Activated CD8-positive, alpha-beta memory T cell treated with anti-CD3 and anti-CD28 coated beads for 48 hours (primary cell): ENCODE measurements at places on chromosomes 2 and 18.

GRCh38 chr2:204643326-204643725 is 98.1 kb downstream of the PARD3B start:
- no peak for DNase-seq

DNA sequence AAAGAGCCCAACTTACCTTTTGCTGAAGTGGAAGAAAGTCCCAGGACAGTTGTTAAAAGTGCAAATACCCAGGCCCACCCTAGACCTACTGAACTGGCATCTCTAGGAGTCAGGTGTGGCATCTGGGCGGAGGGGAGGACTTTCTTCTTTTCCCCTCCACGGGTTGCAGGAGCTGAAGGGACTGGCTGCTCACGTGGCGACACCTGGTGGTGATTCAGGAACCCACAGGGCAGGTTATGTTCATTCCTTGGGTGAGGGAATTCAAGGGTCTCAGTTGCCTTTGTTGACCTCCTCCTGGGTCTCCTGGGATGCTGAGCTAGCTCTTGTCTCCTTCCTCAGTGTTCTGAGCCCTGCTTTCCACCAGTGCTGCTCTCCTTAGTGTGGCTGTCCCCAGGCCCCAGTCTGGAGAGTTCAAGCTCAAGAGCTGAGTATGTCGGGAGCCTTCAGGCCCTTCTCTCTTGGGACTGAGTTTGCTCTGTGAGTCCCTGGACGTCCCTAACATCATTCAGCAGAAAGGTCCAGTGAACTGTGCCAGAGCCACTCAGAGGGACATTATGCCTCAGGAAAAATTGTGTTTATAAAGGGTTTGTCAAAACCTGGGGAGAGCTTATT is 56.9 kb downstream of the DYSF start:
- peak; percentile 45 for DNase-seq

GRCh38 chr2:74849228-74849892 is 15.4 kb downstream of the HK2 start:
- no peak for DNase-seq

GRCh38 chr2:233714121-233714520 is 1.4 kb downstream of the UGT1A5 start:
- no peak for DNase-seq

DNA sequence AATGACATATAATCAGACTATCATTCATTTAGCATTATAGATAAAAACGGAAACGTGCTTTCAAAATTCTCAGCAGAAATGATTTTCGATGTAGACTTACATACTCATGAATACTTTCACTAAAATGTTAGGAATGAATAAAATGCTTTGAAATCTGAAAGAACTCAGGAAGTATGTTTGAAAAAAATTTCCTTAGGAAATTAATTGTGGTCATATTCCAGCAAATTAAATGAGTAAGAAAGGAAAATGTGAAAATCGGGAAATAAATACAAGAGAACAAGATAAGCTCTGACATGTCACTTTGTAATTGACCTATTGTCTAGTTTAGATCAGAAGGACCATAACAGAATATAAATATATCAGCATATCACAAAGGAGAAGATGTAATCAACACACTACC is 981.0 kb upstream of the CDH2 start:
- DNase-seq = no peak

GRCh38 chr2:176652300-176653182 is 383.3 kb downstream of the MTX2 start:
- DNase-seq = no peak

DNA sequence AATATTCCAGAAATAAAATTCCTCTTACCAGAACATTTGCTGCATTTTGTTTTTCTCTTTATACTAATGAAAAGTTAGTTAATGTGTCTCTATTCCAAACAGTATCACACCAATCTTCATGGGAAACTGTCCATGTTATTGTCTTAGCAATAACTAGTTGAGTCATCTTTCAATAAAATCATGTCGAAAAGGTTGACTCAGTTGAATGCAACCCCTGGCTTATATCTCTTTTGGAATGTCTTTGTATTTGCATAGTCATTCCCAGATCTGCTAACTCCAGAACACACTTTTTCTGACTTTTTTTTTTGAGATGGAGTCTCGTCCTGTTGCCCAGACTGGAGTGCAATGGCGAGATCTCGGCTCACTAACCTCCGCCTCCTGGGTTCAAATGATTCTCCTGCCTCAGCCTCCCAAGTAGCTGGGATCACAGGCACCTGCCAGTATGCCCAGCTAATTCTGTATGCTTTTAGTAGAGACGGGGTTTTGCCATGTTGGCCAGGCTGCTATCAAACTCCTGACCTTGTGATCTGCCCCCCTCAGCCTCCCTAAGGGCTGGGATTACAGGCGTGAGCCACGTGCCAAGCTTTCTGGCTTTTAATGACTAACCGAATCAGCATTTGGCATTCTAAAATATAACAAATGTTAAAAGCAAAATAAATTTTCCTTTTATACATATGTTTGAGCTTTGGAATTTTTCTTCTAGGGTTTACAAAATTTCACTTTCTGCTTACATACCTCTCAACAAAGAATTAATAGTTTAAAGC is 133.2 kb upstream of the GULP1 start:
- no peak for DNase-seq

GRCh38 chr18:46334868-46335281 is 230.7 kb downstream of the HAUS1 start:
- no peak for DNase-seq

DNA sequence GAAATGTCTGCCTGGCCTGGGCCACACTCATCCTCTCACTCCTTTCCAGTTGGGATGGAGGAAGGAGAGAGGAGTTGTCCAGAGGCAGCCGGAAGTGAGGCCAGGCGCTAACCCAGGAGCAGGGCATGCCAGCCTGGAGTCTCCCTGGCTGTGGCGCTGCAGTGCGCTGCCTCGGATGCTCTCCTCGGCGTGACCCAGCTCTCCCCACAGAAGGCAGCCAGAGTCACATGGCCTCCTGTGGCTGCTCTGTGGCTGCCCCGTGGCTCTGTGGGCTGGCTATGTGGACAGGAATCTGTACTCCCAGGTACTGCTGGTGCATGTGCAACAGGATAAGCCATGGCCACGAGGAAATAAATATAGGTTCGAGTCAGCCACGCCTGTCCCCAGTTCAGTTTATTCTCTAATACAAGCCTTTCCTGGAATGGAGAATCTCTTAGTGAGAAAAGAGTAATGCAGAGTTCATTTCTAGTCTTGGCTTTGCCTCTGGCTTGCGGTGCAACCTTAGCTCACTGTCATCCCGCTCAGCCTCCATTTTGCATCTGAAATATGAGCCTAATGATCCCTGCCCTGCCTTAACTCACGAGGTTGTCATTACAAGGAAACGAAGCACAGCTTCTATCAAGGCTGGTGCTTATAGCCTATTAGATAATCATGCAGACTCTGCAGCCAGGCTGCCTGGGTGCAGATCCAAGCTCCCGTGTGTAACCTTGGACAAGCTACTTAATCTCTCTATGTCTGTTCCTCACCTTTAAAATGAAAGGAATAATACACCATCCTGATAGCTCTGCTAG is 106.3 kb downstream of the ANTXR1 start:
- no peak for DNase-seq

- DNase-seq = no peak
Measured at GRCh38 chr2:196099916-196100315, 31.3 kb upstream of the DNAH7 start.

GRCh38 chr2:195319112-195319460 is 337.9 kb upstream of the SLC39A10 start:
- no peak for DNase-seq

DNA sequence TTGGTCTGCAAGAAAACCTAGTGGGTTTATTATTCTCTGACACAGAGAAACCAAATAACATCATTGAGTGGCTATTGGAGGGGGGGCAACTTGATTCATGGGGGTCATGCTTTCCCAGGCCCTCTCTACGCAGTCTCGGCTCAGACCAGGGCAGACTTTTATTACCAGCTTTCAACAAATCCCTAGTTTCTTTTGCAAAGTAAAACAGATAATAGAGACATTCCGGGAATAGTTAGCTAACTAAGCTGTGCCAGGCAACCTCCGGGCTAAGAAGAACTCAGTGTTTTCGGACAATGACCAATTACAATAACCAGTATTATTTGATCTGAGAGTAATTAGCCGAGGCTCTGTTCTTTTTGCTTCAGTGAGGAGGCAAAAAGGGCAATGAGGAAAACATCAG is 66.3 kb downstream of the CDK15 start:
- no peak for DNase-seq

DNA sequence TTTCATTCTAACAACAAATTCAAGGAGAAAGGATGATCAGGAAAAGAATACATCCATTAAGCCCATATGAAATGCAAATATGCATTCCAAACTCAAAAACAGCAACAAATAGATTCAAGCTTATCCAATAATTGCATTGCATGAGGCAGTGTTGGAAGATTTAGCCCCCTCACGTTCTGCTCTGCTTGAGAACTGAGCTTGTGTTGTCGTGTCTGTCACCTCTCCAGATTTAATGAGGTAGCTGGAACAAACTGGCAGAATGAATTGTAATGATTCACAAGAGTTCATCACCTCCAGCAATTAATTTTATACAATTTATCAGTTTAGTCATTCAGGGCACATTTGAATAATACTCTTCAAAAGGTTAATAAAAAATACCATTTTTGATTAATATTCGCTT is 54.8 kb downstream of the AP1S3 start:
- DNase-seq = no peak

DNA sequence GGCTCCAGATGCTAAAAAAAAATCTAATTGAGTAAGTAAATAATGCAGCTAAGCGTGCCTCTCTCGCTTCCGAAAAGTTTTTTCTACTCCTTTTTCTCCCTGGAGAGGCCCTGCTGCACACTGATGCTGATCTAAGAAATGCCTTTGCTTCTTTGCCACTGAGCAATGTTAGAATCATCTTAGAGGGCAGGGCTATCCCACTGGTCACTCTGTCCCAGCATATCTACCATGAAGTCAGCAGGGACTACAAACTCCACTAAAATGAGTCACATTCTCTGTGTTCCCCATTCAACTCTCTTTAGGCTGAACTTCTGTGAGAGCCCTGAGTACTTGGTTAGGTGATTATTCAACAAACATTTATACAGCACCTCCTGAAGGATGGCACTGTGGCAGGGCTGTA is 127.6 kb upstream of the LYPD1 start:
- no peak for DNase-seq

DNA sequence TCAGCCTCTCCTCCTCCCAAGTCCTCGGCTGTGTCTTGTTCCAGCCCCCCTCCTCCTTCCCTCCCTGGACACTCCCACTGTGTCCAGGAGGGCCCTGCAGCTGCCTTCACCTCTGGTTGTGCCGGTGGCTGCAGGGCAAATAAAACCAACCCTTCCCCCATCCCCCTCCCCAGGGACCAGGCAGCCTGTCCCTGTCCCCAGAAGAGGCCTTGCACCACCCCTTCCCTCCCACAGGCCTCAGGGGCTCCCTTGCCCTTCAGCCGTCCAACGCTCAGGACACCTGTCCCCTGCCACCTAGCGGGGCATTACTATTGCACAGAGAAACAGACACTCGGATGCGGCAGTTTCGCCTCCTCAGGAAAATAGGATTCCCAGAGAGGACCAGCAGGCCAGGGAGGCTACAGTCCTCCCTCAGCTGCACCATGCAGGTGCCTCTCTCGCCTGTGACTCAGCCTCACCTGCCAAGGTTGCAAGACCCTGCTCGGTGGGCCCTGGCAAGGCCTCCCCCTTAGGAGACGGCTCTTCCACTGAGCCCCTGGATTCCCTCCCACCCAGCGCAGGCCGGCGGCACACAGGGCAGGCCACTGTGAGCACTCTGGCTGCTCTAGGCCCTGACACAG is 5.5 kb upstream of the GPC1 start:
- DNase-seq = no peak

DNA sequence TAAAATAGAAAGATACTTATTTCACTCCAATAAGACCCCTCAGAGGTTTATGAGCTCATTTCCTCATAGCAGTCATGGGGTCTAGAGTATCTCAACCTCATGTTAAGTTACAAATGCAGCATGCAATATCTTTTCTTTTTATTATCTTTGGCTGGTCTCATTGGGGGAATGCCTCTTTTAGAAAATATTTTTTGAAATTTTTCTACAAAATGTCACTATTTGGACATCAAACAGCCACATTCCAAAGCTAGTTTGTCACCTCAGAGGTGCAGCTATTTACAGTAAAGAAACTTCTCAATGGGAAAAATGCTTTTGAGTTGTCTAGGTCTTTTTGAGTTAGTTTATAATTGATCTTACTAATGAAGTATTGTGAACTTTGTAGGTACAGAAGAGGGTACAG is 370.7 kb upstream of the LRATD1 start:
- no peak for DNase-seq

DNA sequence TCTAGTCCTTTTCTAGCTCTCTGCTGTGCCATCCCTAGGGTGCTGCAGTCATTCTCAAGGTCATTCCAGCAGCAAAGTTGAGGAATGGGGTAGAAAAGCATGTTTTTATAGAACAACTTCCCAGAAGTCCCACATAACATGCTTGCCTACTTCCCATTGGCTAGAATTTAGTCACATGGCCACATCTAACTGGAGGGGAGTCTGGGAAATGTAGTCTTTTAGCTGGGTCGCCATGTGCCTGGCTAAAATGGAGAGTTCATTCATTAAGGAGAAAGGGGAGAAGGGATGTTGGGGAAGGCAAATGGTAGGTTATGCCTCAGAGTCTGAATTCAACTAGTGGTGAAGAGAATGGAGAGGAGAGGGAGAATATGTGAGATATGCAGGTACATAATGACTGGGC is 85.7 kb downstream of the SLC4A3 start:
- DNase-seq = no peak

GRCh38 chr2:12702168-12703121 is 14.3 kb upstream of the TRIB2 start:
- no peak for DNase-seq

- DNase-seq = no peak
Measured at GRCh38 chr2:58614219-58614618, 373.1 kb upstream of the FANCL start.

DNA sequence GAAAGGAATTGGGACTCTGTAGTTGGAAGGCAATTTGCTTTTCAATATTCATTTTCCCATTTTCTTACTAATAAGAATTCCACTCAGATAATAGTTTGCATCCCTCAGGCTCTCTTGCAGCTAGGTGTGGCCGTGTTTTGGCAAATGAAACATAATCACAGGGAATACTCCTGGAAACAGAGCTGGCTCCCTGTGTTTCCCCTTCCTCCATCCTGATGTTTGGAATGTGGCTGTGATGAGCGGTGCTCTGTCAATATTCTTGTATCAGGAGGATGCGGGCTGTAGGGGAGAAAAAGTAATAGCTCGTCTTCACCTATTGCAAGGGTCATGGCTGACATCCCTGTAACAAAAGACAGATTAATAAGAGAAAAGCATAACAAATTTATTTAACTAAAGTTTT is 271.0 kb downstream of the MYCN start:
- DNase-seq = no peak

DNA sequence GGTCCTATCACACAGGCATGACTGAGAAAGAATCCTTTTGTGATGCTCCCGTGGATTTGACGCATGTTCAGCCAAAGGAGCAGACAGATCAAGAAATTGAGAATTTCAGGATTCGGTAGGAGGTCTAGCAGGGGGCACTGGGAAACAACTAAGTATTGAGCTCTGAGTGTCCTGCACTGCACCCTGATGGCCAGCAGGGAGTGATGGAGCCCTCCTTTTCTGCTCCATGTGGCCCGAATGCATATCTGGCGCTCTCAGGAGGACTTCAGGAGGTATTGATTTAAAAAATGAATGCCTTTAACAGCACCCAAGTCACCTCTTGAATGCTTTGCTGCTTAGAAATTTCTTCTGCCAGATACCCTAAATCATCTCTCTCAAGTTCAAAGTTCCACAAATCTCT is 58.0 kb downstream of the ZNF519 start:
- DNase-seq = no peak
